ENCODE measurements at places on chromosomes 1 and 21. TPM values are rescaled to one million over a fixed set of nuclear protein-coding genes. Genes with fewer than 3 reads are reported as not detected.

- DNase-seq: no peak
Observed at GRCh38 chr1:161137881-161138280, 5.4 kb upstream of the DEDD start.

DNA sequence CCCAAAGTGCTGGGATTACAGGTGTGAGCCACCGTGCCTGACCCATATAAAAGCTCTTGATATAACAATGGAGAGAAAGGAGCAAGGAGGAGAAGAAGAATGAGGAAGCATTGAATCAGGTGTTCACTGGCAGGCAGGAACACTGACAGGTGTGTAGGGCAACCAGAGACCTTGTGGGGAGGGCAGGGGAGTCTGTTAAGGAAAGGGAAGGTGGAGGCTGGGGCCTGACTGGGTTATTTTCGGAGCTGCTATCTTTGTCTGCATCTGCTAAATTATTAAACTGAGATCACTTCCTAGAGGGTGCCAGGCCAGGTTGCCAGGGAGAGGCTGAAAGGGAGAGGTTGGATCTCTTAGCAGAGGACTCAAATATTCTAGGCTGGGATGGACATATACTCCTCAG, 6.8 kb upstream of the TRNP1 start:
- no peak for DNase-seq

DNA sequence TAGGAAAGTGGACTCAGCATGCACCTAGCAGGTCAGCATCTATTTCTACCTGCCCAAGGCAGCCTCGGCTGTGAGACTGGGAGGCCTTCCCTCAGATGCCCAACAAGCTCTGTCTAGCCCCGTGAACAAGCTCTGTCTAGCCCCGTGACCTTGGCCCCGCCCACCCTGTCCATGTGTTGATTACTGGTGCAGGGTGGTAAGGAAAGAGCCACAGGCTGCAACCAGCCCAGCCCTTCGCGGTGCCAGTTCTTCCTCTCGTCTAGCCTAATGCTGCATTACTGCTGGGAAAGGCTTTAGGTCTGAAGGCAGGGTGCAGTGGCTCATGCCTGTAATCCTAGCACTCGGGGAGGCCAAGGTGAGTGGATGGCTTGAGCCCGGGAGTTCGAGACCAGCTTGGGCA, 2.2 kb downstream of the GPR153 start:
- DNase-seq: no peak

ABCG1 gene
- 32.8 TPM for polyA plus RNA-seq

PUSL1 gene
- 7.2 TPM for polyA plus RNA-seq

CELA3B gene
- not detected for polyA plus RNA-seq

CASQ1 gene
- polyA plus RNA-seq: not detected

Measured in naive B cell (primary cell).